ENCODE measurements at places on chromosomes 11 and 22.

- no peak for DNase-seq
Measured at GRCh38 chr11:67045314-67045713, 11.3 kb upstream of the RHOD start.

- no peak for DNase-seq
Measured at GRCh38 chr11:57873196-57873911, 111.8 kb downstream of the CTNND1 start.

- DNase-seq, result no peak
Measured at GRCh38 chr22:23094695-23095681, 24.7 kb downstream of the GNAZ start.

- DNase-seq, result no peak
Measured at GRCh38 chr11:116678887-116679286, 93.9 kb downstream of the BUD13 start.

- DNase-seq, result peak; percentile 84
Measured at GRCh38 chr11:36034551-36035331, 90.9 kb downstream of the LDLRAD3 start.

DNA sequence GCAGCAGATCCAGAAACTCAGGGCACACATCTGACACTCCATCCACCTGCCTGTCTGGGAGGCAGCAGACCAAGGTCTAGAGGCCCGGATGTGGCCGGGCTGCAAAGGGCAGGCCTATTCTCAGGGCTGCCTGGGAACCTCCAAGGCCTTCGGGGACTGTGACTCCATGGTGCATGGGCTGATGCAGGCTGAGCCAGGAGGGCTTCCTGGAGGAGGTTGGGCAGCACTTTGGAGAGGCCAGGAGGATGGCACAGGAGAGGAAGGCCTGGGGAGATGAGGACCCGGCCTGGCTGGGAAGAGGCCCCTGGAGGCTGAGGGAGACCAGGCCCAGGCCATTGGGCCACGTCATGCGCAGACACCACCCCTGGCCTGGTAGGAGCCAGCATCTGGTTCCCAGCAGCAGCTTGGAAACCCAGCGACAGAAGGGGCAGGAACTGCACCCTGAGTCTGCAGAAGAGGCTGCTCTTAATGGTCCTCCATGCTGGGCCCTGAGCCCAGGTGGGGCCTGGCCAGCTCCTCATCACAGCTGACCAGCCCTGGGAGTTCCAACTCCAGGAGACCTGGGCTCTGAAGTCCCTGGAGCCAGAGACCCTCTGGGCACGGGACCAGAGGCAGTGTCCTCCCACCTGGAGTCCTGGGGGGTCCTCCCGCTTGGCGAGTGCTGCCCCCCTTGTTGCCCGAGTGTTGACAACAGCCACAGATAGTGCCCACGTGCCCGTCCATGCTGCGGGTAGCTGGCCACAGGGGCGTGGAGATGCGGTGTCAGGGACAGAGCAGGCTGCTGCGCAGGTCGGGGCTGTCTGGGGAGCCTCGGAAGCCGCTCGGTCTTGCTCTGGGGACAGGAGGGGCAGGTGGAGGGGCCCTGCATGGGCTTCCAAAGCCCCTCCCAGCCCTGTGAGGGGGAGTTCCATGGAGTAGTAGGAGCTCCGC is 5.5 kb downstream of the PHLDA2 start:
- DNase-seq, result no peak

GRCh38 chr11:62791501-62792201 is at the start of gene TMEM223:
TSS of gene TMEM223 (minus strand) at chr11:62792006. CDS start at chr11:62791994, 12 bp downstream.
- peak; percentile 80 for DNase-seq

GRCh38 chr11:109604481-109605400 is 182.8 kb downstream of the C11orf87 start:
- no peak for DNase-seq

- no peak for DNase-seq
Measured at GRCh38 chr22:49727191-49727880, 100.3 kb downstream of the BRD1 start.

- DNase-seq, result no peak
Measured at GRCh38 chr22:20412474-20413216, 18.7 kb downstream of the ZNF74 start.

DNA sequence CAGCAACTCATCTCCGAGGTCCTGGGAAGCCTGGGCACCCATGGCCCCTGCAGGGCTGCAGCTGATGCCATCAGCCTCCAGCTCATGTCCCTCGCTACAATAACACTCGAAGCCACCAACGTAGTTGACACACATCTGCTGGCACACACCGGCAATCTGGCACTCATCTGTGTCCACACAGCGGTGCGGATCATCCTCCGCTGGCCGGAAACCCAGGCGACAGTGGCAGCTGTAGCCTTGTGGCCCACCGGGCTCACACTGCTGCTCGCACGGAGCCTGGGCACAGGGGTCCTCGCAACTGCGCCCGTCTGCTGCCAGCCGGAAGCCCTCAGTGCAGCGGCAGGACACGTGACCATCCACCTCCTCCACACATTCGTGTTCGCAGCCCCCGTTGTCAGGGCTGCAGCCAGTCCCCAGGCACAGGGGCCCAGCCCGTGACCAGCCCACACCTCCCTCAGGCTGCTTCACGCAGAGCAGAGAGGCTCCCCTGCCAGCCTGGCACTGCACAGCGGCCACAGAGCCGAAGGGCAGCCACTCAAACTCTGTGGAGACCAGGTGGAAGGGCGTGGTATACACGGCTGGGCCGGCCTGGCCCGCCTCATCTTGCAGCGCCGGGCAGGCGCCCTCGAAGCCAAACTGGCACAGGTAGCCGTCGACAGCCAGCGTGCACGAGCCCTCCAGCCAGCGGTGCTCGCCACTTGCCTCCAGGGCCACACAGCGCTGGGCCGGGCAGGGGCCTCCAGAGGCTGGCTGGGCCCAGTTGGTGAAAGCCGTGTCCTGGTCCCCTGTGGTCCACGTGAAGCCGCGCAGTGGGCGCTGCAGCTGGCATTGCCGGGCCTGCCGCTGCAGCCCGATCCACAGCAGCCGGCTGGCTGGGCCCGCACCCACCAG is 678 bp downstream of the CD248 start:
- no peak for DNase-seq

DNA sequence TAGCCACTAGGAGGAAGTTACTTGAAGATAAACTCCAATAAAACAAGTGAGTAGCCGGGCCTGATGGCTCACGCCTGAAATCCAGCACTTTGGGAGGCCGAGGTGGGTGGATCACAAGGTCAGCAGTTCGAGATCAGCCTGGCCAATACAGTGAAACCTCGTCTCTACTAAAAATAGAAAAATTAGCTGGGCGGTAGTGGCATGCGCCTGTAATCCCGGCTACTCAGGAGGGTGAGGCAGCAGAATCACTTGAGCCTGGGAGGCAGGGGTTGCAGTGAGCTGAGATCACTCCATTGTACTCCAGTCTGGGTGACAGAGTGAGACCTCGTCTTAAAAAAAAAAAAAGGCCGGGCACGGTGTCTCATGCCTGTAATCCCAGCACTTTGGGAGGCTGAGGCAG is 34.0 kb upstream of the CLPB start:
- DNase-seq, result no peak

DNA sequence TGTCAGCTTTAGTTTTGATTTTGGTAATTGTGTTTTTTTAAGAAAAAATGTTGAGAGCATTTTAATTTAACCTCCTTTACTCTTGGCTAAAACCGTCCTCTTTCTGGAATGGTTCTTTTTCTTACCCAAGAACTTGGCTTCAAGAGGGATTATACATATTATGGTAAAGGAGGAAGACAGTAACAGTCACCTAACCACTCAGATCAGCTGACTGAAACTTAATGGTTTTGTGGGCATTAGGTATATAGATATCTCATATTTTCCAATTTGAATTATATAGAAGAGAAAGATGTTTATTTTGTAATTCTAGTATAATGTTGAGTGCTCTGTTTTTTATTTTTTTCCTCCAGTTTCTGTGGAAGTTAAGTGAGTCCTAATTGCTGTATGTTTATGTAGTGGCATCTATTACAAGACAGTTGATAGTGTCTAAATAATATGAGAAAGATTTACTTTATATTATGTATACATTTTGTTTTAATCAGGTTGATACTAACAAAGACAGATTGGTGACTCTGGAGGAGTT is 36.6 kb upstream of the NCR3LG1 start:
- DNase-seq, result no peak

DNA sequence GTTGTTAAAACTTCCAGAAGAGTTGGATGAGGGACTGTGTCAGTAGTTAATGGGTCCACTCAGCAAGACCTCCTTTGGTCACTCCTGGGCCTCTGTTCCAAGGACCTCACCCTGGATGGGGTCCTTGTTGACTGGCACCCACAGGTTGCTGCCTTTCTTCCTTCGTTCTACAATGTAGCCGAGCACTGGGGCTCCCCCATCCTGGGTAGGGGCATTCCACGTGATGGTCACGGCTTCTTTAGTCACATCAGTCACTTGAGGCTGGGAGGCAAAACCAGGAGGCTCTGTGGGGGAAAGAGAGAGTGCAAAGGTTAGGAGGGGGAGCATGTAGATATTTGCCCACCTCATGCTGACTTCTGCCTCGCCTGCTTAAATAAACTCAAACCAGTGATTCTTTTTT is 12.0 kb downstream of the TMEM86A start:
- no peak for DNase-seq

GRCh38 chr11:3104961-3105790 is 48.0 kb upstream of the CARS1 start:
- no peak for DNase-seq

GRCh38 chr11:75656044-75656727 is 12.7 kb downstream of the MAP6 start:
- no peak for DNase-seq

DNA sequence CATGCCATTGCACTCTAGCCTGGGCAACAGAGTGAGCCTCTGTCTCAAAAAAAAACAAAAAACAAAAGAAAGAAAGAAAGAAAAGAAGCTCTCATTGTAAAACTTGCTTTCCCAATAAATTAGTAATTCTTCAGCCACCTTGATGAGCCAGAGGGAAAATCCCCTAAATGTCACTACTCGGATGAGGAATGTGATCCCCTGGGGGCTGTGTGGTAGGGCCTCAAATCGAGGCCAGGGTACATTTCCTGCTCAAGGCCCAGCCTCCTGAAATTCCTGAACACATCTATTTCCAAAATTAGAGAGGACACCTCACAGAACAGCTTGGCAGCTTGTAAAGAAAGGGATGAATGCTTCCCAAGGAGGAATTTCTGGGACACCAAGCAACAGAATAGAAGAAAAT is 147.1 kb upstream of the SESN3 start:
- peak; percentile 5 for DNase-seq

GRCh38 chr22:29470159-29470855 is 9.7 kb upstream of the NEFH start:
- DNase-seq, result peak; percentile 31

GRCh38 chr22:23571486-23571885 is 8.6 kb downstream of the IGLL1 start:
- no peak for DNase-seq

DNA sequence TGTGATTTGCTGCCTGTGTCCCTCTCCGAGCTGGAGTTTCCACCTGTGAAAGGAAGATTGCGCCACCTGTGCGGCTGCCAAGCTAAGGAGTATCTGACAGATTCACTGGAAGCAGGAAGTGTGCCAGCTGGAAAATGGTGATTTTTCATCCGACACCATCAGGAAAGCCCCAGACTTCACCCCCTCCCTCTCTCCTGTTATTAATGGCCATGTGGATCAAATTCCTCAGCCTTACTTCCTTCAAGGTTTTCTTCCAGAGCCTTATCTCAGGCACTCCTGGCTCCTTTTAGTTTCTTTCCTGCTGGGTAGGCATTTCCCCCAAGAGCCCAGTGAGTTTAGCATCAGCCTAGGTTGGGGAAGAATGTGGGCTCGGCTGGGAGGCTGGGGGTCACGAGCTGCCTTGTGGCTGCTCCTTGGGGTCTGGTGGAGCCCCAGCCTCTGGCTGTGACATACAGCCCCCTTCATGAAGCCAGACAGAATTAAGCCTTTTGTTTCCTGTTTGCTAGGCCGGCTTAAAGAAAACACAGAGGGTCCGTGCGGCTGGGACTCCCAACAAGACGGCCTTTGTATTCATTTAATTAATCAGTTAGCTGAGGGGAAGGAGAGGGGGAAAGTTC is 37.1 kb downstream of the PKNOX2 start:
- DNase-seq, result peak; percentile 80

- no peak for DNase-seq
Measured at GRCh38 chr22:29747832-29748231, 19.0 kb downstream of the ZMAT5 start.

DNA sequence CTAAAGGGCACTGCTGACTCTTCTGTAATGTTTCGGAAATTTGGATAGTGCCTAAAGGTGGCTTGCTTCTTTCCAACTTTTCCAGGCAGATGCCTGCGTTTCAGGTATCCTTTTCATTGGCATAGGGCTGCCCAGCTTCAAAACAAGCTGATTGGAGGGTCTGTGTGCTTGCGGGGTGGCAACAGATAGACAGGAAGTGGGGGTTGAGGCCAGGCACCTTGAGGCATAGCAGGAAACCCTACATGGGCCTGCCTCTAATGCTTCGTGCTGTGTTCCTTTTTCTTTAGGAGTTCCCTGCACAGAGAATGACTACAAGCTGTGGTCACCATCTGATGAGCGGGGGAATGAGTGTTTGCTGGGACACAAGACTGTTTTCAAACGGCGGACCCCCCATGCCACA is 92.2 kb upstream of the SORL1-AS1 start:
- DNase-seq, result no peak

DNA sequence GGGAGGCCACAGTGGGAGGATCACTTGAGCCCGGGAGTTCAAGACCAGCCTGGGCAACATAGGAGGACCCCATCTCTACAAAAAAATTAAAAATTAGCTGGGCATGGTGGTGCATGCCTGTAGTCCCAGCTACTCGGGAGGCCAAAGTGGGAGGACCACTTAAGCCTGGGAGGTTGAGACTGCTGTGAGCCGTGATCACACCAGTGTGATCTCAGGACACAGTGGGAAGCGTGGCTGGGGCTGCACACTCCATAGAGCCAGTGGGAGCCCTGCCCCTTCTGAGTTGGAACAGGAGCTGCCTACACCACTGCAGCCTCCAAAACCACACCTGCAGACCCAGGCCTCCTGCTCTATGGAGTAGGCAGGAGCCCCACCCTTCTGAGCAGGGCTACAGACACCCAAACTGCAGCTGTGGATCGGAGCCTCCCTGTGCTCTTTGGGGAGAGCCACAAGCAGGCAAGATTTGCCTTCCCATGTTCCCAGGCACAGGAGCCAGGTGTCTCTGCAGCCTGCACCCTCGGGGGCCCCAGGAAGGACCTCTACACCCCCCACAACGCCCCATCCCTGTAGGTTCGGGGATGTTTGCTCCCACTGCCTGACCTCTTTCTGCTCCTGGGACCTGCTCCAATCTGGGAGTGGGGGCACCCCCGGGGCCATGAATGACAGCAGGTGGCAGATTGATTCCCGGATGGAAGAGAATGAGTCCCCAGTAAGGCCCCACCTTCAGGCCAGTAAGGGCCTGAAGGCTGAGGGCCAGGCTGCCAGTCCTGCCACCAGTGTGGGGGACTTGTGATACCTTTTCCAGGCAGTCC is 245.4 kb downstream of the BUD13 start:
- no peak for DNase-seq

- DNase-seq, result no peak
Measured at GRCh38 chr11:8202516-8203413, 33.9 kb upstream of the RIC3 start.

All from cerebellar cortex (tissue), 1 donor.